GM04504 (cell line): ENCODE measurements at places on chromosomes 11 and 22.

DNA sequence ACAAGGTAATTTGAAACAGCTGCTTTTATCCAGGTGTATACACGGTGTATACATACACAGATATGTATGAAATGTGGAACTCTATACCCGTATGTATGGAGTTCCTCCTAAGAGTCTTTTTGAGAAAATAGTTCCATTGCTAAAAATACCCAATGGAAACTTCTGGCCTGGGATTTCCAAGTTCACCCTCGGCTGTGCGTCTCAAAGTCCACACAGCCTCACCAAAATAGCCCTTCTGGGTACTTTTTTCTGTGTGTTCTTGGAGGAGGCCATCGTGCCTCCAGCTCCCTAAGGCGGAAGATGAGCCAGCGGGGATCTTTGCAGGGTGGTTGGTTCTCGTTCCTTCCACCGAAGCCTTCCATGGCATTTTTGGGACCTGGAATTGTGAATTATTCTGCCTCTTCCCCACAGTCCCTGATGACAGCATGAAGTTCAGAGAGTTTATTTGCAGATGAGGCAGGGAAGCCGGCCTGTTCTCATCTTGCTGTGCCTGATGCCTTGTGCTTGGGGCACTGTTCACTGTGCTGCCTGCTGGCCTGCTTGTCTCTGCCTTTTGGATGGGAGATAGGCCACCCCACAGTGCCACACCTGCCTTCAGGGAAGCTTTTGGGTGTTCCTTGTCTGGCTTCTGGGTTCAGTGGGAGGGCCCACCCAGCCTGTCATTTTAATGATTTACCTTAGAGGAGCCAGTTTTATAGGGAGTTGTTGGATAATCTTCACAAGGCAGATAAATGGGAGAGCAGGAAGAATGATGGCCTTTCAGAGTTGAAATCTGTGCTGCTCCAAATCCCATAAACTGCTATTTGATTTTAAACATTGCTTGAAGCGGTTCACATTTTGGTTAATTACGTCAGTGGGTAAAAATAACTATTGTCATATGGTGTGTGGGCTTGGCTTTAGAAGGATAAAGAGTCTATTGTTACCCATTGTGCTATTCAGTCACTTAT lies 112.7 kb upstream of the OR4B1 start:
- DNase-seq, result no peak

DNA sequence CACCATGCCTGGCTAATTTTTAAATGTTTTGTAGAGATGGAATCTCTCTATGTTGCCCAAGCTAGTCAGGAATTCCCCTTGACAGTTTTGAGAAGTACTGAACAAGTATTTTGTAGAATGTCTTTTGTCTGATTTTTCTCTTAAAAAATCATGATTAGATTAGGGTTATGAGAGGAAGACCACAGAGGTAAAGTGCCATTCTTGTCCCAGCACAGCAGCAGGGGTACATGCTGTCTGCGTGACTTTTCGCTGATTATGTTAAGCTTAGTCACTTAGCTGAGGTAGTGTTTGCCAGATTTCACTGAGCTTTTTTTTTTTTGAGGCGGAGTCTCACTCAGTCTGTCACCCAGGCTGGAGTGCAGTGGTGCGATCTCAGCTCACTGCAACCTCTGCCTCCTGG lies 13.6 kb upstream of the NUP160 start:
- peak; percentile 68 for DNase-seq

GRCh38 chr11:66339686-66340483 lies 3.7 kb upstream of the RIN1 start:
- DNase-seq, result no peak

DNA sequence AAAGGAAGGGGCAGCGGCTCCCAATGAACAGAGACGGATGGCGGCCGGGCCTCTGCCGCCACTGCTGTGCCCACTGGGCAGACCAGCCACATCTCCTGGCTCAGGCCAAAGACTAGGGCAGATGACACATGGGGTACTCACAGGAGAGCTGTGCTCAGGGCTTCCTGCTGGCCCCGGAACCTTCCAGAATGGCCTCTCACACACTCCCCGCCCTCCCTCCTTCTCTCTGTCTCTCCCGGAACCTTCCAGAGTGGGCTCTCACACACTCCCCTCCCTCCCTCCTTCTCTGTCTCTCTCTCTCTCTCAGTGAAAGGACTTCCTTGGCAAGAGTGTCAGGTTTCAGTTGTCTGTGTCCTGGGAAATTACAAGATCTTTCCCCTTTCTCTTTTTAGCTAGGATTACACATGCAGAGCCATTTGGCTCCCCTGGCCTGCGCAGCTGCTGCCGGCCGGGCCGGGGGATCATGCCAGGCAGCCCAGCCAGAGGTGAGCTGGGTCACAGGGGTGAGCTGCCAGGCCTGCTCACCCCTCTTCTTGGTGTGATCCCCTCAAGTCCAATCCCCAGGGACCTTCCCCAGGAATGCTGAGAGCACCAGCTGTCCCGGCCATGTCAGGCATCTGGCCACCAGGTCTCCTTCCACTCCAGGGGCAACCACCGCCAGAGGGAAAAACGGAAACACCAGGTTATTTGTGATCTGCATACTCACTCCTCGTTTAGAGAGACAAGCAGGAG lies 45.3 kb upstream of the ADA2 start:
- DNase-seq, result no peak

DNA sequence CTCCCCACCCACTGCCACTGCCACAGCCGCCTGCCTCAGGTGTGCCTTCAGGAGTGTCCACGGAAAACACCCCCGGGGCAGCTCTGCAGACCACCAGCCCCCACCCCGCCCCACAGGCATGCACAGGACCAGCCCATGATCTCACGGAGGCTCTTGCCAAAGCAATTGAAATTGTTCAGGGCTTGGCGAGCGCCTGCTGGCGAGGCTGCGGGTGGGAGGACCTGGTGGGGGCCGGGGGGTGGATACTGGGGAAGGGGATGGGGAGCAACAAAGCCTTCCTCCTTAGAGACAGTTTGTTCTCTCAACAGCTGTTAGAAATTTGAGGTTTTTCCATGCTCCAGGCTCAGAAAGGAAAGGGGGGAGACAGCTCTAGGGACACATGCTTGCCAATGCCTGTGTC lies 274.7 kb downstream of the MN1 start:
- DNase-seq, result no peak

DNA sequence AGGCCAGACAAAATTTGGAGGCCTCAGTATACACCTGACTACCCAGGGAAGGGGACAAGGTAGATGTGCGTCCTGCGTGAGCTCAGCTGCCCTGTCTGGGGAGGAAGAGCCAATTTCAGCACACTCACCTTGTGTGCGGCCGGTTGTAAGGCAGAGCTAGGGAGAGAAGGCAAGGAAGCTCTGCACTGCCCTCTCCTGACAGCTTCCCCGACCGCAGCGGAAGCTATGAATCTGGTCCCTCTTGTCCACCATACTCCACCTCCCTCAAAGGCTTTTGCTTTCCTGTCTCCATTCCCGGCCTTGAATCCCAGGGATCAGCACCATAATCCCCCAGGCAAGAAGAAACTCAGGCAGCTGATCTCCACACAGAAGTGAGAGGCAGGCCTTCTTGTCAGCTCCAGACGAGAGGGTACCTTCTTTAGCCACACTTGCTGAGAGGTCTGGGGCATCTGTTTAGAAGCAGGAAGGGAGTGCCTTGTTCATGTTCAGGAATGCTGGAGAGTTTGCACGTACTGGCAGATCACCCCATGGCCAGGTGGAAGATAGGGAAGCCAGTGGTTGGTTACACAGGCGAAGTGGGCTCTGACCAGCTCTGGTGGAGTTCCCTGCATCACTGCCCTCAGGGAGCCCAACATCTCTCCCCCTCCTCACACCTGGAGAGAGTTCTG lies 62.5 kb downstream of the FEZ1 start:
- DNase-seq, result no peak

GRCh38 chr11:6307876-6308275 lies 12.4 kb downstream of the CAVIN3 start:
- no peak for DNase-seq

- peak; percentile 0 for DNase-seq
These were observed 191.0 kb upstream of the LARGE1 start for GRCh38 chr22:34111210-34111824.

GRCh38 chr11:46337626-46338345 lies 9.5 kb upstream of the DGKZ start:
- no peak for DNase-seq

- no peak for DNase-seq
These were observed 1.3 kb downstream of the ESAM start for GRCh38 chr11:124760806-124761205.

DNA sequence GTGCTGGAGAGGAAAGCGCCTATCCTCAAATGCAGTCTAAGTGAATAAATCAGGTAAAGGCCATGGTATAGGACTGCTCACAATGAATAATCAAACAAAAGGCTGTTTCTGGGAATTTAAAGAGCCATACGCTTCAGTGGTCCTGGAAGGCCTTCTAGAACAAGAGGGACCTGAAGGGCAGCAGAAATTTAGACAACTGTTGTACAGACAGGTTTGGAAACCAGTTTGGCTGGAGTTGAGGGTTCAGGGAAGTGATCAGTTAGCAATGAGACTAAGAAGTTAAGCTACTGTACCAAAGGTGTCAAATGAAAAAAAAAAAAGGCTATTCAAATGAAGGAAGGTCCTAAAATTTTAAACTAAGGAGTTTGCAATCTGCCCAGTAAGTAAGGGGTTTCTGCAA lies 56.6 kb upstream of the SCUBE2 start:
- no peak for DNase-seq

DNA sequence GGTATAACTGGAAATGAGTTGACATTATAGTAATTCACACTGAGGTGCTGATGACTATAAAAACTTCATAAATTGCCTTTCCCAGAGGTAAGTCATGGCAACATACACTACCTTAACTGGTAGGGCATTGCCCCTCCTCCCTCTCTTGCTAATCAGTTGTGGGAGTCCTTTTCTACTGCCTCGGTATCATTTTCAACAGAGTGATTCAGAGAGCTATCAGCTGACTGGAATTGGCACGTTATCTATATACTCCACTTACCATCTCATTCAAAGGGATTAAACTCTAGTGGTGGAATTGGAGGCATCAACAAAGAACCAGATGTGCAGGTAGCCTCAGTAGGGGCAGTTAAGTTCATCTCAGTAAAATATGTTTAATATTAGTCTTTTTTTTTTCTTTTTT lies 8.0 kb upstream of the NUP160 start:
- no peak for DNase-seq

GRCh38 chr11:64558065-64558745 lies 32.8 kb upstream of the SLC22A12 start:
- no peak for DNase-seq

DNA sequence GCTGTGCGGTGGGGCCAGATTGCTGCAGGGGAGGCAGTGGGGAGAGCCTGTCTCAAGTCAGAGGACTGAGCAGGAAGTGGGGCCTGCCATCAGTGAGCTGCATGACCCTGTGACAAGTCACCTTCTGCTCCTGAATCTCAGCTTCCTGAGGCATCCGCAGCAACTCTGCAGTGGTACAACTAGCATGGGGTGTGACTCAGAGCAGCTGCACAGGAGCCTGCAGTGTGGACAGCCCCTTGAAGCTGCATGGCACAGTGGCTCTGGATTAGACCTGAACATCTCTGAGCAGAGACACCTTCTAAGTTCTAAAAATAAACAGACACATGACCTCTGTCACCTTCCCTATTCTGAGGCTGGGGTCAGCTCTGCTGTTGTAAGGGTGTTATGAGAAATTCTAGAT lies 18.0 kb downstream of the FAM227A start:
- no peak for DNase-seq

DNA sequence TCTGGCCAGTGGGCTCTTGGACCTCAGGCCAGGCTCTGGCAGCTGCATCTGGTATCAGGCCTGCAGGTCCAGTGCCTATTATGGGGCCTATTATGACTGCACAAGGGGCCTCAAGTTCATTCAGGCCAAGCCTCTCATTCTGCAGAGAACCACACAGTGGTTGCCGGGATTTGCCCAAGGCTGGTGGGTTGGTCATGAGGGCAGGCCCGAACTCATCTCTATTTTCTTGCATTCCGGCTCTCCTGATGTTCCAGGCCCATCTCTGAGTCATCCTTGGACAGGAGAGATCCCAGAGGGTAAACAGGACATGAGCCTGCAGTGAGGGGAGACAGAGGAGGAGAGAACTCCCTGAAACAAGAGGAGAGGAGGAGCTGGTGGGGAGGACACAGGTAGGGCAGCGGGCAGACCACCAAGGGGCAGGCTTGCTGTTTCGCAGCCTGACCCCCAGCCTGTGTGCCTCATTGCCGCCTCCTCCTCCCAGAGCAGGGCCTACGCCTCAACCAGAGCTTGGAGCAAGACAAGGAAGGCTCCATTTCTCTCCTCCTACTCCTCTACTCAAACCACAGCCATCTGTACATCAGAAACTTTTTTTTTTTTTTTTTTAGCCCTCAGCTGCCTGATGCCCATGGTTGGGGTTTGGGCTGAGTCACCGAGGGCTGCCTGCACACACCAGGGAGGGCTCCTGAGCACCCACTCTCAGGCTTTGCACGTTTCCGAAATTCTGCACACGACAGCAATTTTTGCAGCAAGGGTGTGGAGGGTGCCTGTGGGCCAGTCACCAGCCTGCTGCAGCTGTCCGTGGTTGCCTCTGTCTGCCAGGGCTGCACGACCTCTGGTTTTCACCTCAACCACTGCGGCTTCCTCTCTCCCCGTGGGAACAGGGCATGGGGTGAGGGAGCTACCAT lies 12.7 kb upstream of the TREH start:
- no peak for DNase-seq

DNA sequence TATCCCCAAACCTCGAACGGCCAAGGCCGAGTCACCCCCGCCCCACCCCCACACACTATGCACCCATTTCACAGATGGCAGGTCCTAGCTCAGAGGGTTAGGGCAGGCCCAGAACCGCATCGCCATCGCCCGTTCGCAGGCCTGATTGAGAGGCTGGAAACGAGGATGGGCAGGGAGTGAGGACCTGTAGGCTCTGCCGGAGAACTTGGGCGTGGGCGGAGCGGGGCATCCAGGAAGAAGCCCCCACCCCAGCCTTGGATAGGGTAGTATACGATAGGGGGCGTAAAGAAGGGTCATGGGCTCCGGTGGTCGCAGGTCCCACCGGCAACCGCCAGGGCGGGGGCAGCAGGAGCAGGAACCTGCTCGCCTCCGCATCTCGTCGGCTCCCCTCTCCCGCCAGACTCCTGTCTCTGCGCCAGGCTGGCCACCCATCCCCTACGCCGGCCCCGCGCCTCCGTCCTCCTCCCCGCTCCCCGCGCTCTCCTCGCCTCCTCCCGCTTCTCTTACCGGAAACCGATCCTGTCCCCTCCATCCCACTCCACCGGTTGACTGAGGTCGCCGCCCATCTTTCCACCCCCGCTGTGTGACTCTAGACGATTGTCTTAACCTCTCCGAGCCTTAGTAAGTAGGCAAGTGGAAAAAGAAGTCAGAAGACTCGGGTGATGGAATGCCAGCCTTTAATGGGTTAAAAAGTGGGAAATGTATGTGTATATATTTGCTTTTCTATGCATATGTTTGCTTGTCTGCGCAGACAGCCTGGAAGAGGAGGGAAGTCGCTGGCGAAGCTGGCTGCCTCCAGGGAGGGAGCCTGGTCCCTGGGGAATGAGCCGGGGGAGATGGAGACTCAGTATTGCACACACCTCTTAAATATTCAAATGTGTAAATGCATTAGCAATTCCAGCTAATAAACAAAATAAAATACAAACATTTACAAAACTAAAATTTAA lies 52.8 kb downstream of the CYTH4 start:
- DNase-seq, result no peak
